ENCODE measurements at places on chromosomes 6 and 20.

DNA sequence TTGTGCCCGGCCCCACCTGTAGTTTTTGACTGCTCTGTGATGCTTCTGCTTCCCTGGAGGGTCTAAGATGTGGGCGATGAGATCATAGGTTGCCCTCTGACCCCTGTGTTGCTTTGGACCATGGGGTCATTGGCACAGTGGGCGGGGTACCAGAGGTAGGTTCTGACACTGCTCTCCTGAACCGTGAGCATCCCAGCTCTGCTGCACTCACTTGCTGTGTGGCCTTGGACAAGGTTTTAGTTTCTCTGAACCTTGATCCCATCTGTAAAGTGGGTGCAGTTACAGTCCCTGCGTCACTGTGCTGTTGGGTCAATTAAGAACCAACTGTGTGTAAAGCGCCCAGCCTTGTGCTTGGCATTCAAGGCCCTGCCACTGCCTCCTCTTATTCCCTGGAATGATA is 30.9 kb downstream of the SRC start:
- DNase-seq: no peak

- no peak for DNase-seq
Measured at GRCh38 chr6:21141616-21142303, 451.8 kb upstream of the SOX4 start.

DNA sequence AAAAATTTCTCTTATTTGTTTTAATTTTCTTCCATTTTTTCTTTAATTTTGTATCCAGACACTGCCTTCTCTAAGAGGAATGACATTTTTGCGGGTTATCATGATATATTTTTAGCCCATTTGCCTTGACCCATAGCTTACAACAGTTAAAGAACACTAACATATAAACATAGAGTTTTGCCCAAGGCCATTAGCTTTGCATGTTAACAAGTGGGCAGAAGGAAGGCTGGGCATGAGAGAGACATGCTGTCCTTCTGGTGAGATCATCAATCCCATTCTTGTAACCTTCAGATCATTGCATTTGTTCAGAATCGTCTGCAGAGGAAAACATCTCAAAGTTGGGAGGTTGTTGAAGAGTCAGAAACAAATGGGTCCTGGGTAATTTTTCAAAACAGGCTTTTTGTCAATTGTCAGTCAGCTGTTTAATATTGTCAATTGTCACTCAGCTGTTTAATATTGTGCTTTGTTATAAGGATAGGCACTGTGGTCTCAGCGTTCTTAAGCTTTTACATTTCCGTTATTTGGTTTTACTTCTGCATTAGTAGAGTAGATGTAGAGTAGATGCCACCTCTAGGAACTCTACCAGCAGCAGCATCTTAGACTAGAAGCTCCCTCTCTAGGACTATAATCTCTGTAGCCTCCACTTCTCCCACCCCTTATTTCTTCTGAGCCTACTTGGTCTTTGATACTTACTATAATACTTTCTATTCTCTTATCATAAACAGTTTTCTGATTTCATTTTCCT is 243.1 kb downstream of the ESR1 start:
- DNase-seq: no peak

GRCh38 chr6:62707156-62707555 is 421.1 kb upstream of the KHDRBS2 start:
- no peak for DNase-seq

DNA sequence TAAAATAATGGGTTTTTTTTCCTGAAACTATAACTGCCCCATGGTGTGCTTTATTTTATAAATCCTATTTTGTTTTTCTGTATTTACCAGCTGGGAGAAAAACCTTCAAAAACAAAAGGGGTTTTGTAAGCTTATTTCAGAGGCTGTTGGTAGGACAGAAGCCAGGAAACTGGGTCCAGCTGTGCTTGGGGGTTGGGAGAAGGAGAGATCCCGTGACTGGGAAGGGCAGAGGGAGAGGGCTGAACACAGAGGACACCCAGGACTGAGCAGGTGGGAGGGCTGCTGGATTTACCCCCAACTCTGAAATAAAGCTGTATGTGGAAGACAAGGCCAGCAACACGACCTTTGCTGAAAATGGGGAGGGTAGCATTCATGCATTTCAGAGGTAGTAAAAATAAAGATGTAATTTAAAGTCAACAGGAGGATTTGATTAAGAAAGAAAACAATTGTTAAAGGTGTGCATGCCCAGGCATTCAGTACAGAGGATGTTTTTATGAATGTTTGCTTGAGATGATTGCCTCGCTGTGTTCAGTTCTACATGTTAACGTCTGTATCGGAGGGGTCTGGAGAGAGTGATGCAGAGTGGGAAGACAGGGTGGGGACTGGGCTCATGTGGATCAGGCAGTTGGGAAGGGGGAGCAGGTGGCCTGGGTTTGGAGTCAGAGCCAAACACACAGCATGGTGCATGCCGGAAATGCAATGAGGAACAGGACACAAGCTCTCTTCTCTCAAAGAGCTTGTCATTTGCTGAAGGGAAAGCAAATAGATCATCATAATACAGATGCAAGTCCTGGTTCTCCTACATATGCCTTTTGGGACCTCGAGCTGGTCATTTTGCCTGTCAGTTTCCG is 21.4 kb downstream of the ARFGEF3 start:
- no peak for DNase-seq

DNA sequence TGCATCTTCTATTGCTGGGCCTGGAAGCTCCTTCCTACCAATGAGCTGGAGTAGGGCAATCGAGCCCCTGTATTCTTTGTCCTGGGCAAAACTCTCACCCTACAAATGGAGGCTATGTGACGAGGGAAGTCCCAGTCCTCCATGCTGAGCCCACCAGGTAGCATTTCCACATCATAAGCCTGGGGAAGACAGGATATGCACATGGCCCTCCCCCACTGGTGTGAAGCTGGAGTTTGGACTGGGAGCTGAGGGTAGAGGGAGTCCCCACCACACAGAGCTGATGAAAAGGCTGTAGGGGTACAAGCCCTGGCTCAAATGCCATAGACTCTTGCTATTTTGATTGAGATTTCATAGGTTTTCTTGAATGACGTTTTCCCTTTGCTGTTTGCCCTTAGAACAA is 99.5 kb upstream of the FOXC1 start:
- no peak for DNase-seq

GRCh38 chr20:62219992-62220665 is at the start of gene HRH3:
HRH3 (minus strand) TSS chr20:62220278; CDS start chr20:62219970, 308 bp downstream.
- DNase-seq: no peak

DNA sequence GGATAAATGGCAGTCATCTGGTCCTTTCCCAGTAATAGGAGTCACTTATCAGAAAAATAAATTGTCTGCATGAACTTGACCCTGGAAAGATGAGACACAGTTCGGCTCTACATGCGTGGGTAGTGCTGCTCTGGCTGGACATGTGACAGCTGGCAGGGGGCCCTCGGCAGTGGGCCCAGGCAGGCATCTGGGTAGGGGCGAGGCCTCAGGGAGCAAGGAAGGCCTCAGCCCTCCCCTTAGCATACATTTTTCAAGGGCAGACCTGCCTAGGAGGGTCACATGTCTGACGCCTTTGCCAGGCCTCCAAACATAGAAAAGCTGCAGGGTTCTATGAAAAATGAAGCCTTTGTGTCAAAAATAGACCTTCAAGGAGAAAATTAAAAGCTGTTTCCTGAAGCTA is 12.8 kb upstream of the ILRUN start:
- no peak for DNase-seq

All from inflammatory macrophage treated with lipopolysaccharide for 4 hours (primary cell).